ENCODE measurements at places on chromosomes 12 and 14. TPM values are rescaled to one million over a fixed set of nuclear protein-coding genes. Genes with fewer than 3 reads are reported as not detected.

Gene DIO2
- total RNA-seq: 18.9 TPM

Gene LMNTD1
- total RNA-seq: not detected

Gene OS9
- 161 TPM for total RNA-seq

Gene CFAP73
- total RNA-seq: not detected

Gene GLS2
- total RNA-seq: 1.1 TPM

Gene TRPV4
- 0.82 TPM for total RNA-seq

Gene SERPINA1
- 2.8 TPM for total RNA-seq

Gene LTBR
- total RNA-seq: 86.5 TPM

Gene LRFN5
- 2.9 TPM for total RNA-seq

Gene CLEC2B
- total RNA-seq: 3.4 TPM

Gene PTPRB
- total RNA-seq: 26.0 TPM

Gene RPL10L
- total RNA-seq: not detected

Gene CLEC1A
- total RNA-seq: 1.6 TPM

Measured in gastroesophageal sphincter (tissue), 4 donors.